Fibroblast of lung (primary cell): ENCODE measurements at places on chromosomes 2 and 18.

- DNase-seq = no peak
Observed at GRCh38 chr2:103268841-103269498, 507.1 kb downstream of the TMEM182 start.

DNA sequence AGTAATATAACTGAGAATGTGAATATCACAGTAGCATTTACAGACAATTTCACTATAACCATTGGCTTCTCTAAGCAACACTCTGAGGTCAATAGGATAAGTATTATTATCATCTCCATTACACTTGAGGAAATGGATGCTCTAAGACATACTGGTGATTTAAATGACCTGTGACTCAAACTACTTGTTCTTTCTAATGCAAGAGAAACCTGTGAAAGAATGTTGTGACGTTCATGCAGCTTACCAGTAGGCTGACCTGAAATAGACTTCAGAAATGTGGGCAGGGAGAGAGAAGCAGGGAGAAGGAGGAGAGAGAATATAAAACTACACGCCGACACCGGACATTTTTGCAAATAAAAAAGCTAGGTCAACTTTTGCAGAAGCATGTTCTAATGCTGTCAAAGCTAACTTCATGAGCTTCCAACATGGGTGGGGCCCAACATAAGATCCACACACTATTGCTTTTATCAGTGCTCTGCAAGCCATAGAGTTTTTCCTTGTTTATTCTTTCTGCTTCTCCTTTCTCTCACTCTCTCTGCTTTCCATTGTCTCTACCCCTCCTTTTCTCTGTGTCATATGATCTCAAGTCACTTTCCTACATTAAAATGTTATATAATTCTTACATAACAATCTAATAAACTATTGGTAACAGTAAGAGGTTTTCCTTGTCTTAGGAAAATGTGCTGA, 217.6 kb upstream of the FN1 start:
- peak; percentile 77 for DNase-seq

DNA sequence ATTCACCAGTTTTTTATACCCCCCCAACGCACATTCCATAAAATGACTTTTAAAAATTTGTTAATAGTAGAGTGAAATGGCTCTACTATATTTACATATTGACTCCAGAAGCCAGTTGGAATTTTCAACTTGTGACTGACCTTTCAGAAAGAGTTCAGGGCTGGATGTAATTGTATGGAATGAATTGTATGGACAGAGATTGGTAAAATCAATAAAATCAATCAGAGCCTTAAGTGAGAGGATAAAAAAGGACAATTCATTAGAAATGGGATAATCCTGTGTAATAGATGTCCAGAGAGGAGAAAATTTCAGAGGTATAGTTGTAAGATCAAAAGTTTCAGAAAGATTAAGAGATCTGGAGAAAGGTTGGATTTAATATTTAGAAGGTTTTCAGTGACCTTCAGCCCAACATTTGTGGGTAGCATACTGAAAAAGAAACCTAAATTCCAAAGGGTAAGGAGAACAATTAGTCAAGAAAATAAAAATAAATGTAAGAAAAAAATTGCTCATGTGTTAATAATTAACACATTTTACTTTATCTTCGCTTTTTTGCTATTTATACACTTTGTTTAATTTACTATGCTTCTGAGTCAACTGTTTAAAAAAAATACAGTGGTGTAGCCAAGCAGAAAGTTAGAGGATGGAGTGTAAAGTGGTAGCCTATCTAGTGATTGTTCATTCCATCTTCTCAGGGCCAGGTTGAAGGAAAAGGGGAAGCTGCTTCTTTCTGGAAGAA, 385.4 kb upstream of the TMEFF2 start:
- DNase-seq = no peak

- peak; percentile 45 for DNase-seq
Observed at GRCh38 chr2:163345795-163346573, 389.8 kb downstream of the FIGN start.

DNA sequence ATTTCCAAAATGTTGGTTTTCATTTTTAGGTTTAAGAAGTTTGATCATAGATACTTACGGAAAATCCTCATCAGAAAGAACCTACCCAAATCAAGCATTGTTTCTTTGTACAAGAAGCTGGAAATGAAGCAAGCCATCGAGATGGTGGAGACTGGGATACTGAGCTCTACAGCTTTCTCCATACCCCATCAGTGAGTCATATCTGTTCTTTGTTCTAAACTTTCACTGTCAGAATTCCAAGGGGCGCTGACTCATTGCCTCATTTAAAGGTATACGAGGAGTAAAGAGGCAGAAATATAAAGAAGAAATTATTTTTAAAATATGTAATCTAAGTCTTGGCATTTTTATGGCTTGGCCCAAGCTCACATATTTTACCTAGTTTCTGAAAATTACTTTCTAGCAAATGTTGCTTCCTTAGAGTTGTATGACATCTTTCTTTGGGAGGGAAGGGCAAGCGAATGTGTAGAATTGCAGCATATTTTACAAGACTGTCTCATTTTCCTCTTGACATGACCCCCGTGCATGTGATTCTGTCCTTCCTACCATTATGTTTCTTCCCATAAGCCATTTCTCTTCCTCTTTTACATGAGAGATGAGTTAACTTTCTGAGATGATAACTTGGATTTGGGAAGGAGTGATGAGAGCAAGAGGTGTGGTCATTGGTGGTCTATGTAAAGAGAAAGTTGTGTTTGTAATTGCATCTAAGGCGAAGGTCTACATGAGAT, 41.2 kb downstream of the SLC9A4 start:
- peak; percentile 89 for DNase-seq

DNA sequence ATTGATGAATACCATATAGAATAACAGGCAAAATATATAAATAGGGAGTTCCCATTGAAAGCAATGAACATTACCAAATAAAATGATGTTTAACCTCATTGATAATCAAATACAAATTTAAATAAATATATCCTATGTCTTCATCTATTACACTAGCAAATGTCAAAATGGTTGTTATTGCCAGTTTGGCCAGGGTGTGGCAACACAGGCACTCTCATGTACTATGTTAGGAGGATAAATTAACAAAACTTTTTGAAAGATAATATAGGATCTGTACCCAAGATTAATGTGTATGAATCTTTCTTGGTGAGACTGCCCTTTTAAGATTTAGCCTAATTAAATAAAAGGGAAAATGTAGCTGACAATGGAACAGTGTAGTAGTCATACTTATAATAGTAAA, 659.3 kb downstream of the ERBB4 start:
- peak; percentile 6 for DNase-seq

GRCh38 chr2:62705859-62706720, 577 bp downstream of the EHBP1 start:
- DNase-seq = peak; percentile 57

DNA sequence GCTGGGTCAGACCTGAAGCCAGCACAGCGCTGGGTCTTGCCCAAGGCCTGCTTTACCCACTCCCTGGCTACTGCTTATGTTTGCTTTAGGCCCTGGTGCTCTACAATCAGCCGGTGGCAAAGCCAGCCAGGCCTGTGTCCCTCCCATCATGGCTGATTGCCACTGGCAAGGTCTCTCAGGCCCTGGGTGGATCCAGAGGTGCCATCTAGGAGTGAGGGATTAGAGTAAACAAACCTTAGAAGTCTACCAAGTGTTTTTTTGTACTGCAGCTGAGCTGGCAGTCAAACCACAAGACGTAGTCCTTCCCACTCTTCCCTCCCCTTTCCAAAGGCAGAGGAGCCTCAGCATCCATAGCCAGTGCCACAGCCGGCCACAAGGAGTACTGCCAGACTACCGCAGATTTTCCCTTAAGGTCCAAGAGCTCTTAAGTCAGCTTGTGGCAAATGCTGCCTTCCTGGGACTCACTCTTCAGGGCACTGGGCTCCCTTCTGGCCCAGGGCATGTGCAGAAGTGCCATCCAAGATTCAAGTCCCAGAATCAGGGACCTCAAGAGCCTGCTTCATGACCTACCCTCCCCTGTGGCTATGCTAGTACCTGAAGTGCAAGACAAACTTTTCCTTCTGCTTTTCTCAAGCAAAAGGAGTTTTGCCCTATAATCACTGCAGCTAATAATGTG, 20.0 kb downstream of the IL1RL2 start:
- DNase-seq = no peak

- DNase-seq = peak; percentile 34
Observed at GRCh38 chr18:73479477-73479876, 611.7 kb upstream of the NETO1 start.

GRCh38 chr2:182866461-182867406, at the start of gene FRZB:
Gene FRZB (minus strand): TSS chr2:182866637. CDS start chr2:182866552, 85 bp downstream.
- DNase-seq = peak; percentile 76

DNA sequence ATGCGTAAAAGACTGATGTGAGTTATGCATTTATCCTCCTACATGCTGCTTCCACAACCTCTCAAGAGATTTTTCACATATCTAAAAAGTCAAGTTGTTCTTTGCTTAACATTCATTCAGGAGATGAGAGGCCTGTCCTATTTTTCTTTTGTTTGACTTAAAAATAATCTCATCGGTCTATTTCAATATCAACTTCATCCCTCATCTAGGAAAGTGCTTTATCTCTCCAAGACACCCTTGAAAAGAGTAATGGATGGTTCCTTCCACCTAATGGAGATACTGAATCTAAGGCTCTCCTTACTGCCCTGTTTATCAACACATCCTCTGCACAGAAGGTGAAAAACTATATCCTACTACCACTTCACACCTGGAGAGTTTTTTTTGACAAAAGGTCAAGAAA, 2.4 kb downstream of the NFE2L2 start:
- no peak for DNase-seq

- DNase-seq = no peak
Observed at GRCh38 chr2:164015328-164016123, 279.7 kb upstream of the FIGN start.

DNA sequence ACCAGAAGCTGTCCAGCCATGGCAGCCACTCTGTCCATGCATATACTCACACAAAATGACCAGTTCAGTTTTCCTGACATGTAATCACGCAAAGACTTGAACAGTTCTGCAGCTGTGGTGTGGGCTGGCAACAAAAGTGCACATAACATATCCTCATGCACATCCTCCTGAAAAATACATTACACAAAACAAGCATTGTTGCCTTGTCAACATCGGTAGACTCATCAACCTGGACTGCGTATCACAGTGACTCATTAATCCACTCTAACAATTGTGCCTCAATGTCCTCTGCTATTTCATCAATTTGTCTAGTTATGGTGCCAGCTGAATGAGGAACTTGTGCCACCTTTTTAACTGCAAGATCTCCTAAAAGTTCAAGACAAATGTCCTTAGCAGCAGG, 19.5 kb downstream of the RBKS start:
- DNase-seq = no peak

DNA sequence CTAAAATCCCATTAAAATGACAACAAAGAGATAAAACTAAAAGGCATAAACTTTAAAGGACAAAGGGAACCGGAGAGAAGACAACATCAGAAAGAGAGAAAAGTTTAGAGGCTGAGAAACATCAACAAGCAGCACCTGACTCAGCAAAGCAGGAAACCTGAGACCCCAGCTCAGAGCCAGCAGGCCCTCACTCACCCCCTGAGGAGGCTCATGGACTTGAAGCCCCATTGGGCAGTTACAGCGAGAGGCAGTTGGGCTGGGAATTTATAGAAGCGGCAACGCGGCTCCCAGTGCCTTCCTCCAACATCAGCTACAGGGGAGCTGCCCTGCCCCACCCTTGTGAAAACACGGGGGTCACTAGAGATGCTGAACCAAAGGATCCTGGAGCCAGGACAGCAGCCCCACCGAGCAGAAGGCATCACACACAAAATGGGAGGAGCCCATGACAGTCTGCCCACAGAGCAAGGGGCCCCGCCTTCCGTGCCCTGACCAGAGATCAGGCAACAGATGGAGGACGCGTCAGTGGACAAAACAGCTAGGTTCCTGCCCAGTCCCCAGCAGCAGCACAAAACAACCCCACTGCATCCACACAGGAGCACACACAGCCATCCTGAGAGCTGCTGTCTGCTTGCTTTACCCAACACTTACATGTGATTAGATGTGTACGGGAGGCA, 52.7 kb downstream of the CMPK2 start:
- no peak for DNase-seq

DNA sequence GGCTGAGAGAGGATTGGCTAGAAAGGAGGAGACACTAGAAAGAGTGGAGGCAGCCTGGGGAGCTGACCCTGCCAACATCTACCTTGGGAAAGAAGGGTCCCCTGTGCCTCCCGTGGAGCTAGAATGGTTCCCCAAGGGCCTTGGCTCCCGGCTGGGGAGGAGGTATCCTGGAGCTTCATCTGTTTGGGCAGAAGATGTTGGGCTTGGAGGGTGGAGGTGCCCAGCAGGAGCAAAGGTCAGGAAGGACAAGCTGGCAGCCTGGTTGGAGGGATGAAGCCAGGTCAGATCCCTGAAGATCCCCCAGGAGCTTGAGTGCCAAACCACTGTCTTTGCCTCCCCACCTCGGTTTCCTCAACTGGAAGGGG, 2.9 kb downstream of the ATP6V1B1 start:
- DNase-seq = no peak

- no peak for DNase-seq
Observed at GRCh38 chr2:86237172-86237571, 37.9 kb downstream of the MRPL35 start.

DNA sequence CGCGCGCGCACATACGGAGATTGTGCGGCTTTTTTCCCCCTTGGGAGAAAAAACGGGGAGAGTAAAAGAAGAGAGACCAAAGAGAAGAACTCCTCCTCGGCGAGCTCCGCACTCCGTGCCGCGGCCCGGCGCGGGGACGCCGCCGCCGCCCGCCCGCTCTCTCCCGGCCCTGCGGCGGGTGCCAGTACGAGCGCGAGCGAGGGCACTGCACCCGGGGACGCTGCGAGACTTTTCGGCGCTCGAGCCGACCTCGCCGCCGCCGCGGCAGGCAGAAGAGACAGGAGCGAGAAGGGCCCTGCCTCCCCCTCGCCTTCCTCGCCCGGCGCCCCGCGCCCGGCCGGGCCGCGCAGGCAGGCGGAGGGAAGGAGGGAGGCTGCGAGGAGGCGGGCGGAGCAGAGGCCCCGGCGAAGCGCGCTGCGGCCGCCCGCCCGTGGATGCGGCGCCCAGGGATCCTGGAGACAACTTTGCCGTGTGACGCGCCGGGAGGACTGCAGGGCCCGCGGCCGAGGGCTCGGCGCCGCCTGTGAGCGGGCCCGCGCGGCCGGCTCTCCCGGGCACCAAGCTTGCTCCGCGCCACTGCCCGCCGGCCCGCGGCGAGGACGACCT, 857 bp upstream of the INHBB start:
- DNase-seq = peak; percentile 18

- DNase-seq = no peak
Observed at GRCh38 chr2:215724146-215724545, 288.3 kb upstream of the FN1 start.
